ENCODE measurements at places on chromosomes 16 and 17.

DNA sequence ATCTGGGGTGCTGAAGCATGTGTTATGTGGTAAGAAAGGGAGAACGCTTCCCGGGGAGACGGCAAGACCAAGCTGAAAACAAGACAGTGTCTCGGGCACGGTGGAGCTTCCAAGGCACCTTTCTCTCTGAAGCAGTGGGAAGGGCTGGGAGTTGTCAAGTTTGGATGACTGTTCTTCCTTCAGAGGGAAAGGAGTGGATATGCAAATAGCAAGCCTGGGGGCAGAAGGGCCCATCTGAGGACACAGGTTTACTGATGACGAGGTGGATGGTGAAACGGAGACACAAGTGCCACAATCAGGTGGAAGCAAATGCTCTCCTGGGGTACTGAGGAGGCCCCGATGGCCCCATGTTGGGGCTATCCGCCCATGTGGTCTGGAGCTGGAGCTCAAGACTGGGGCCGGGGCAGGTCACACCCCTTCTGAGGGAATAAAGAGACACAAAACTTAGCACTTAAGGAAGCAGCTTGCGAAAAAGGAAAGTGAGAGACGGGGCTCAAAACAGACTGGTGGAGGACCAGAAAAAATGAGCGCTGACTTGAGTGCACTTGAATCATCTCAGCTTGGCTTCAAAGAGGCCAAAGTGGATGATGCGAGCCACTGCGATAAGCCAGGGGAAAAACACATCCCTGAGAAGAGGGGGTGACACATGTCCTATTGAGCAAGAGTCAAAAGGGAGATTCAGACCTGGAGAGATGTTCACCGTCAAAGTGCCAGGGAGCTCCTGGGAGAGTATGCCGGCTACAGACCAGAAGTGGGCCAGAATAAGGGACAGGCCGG, 34.8 kb upstream of the MTSS2 start:
- DNase-seq: no peak

DNA sequence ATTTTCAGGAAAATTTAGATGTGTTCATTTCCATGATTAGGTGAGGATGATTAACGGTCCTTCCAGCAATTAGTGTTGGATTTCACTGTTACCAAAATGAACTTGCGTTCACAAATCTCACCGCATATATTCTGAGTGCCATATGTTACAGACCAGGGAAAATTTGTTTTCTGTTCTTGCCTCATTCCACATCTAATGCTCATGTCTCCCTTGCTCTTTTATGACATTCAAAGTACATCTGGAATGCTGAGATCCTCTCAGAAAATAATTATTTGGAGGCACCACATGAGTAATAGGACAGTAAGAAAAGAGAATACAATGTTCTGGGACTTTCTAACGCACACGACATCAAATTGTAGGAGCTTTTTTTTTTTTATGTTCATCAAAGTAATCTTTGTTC, 406.5 kb downstream of the SHISA9 start:
- DNase-seq: no peak

- DNase-seq: no peak
Measured at GRCh38 chr17:45364531-45365390, 47.9 kb upstream of the MAP3K14 start.

DNA sequence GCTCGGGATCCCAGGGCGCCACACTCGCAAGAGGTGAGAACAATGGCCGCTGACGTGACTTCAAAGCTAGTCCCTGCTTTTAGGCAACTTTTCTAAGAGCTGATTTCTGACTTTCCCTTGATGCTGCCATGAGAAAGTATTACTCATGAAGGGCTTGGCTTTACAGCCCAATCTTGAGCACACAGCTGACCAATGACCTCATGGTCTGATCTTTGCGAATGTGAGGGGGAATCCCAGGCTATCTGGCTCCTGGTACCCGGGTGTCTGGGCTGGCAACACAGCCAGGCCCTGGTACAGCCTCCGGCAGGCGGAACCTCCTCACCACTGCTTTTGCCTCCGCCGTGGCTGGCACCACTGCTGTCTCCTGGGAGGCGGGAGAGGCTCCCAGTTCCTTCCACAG, 17.5 kb downstream of the NDUFAF8 start:
- no peak for DNase-seq

DNA sequence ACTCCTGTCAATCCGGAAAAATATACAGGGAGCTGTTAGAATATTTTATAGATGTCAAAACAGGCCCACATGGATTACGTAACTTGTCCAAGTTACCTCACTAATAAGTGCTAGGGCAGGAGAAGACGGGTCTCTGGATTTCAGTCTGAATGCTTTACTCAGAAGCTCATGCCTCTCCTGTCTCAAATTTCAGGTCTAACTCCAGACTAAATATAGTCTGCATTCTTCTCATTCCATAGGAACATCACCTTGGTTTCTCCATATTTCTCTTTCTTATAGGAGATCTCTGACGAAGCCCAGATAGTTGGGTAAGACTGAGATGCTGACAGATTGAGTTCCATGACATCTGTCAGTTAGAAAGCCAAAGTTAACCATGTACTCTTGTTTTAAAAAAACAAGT, 174.2 kb downstream of the STX8 start:
- no peak for DNase-seq

DNA sequence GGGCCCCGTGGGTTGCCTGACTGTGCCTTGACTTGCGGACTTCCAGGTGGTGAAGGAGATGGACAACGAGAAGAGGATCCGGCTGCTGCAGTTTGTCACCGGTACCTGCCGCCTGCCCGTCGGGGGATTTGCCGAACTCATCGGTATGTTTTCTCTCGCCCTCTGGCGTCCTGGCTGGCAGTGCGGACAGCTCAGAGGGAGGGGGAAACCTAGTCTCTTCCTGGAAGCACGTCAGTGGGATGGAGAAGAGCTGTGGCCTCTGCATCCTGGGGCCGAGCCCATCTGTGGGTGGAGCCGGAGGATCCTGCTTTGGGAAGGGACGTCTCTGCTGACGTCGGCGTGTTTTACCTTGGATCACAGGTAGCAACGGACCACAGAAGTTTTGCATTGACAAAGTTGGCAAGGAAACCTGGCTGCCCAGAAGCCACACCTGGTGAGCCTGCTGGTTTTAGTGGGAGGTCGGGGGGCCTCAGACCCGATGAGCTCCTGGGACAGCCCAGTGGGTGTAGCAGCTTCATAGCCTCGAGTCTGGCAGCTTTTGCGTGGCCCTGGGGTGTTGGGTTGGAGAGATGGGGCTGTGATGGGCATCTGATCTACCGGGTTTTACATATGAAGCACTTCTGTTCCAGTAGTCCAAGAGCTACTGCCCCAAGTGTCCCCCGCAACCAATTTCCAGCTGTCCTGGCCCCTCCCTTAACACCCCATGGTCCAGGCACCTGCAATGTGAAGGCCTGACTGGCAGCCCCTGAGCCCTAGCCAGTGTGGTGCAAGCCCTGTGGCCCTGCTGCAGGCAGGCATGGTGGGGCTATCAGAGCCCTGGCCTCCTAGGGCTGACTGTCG, 11.9 kb upstream of the CLEC18A start:
- peak; percentile 36 for DNase-seq

DNA sequence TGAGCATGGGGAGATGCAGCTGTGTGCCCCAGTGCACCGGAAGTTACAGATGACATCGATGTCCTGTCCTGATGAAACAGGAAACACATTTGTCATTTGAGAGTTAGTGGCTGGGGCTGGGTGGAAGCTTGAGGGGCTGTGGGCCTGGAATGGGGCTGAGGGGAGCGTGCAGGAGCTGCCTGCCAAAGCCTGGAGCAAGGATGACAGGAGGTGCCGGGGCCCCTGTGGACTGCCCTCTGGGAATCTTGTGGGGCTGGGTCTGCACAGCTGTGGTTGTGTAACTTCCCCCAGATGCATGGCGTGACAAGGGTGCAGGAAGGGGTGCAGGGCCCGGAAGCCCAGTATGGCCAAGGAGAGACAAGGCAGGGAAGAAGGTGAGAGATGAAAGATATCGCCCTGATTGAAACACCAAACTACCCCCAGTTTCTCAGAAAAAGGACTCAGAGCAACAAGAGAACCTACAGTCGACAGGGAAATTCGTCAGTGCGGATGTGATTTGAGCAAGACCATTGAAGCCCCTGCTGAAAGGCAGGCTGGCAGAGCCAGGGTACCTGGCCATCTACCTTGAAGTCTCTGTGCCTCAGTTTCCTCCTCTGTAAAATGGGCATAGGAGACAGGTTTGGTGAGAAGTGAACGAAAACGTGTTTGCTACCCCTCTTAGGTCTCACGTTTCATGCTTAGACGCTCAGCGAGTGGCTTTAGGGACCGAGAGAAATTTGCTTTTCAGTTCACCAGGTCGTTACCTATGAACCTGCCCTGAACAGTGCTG, 8.8 kb downstream of the MMP25 start:
- DNase-seq: no peak

DNA sequence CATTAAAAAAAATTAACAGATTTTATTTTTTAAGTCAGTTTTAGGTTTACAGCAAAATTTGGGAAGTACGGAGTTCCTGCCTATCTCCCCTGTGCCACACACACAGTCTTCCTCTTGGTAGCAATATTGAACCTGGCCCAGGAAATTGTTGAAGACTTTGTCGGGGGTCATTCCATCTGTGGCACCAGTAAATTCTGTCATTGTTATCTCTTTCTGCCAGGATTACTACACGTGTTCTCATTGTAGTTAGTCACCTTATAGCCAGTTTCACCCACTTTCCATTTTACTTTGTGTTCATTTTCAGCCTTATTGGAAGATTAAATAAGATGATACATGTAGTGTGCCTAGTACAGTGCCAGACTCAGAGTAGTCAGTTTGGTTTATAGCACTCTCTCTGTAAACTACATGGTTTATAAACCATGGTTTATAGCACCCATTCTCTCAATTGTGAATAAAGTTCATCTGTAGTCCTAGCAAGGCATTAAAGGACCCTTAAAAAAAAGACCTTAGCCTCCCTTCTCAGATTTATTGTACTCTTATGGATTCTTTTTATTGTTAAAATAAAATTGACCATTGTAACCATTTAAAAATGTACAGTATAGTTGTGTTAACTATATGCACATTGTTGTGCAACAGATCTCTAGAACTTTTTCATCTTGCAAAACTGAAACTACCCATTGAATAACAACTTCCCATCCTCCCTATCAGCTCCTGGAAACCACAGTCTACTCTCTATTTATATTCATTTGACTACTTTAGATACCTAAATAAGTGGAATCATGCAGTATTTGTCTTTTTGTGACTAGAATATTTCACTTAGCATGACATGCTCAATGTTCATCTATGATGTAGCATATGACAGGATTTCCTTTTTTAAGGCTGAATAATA, 36.1 kb downstream of the NLK start:
- DNase-seq: no peak

- no peak for DNase-seq
Measured at GRCh38 chr17:57561072-57561861, 183.8 kb downstream of the CCDC182 start.

GRCh38 chr17:50149417-50150353, 792 bp downstream of the PPP1R9B start:
- DNase-seq: peak; percentile 59

- no peak for DNase-seq
Measured at GRCh38 chr17:47949946-47950345, 7.7 kb downstream of the PRR15L start.

DNA sequence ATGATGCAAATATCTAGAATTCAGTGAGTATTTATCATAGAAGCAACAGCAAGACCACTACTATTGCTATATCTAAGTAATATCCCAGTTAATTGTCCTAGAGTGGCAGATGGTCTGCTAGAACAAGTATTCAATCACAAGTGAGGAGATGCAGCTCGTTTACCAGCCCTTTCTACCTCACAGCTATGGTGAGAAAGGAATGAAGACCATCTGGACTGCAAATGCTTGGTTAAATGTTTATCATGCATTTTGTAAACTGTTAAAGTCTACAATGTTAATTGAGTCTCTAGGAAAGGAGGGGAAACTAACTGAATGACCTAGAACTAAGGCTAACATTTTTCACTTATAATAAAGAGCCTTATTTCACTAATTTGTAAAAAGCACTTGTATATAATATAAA, 52.5 kb downstream of the CNOT1 start:
- DNase-seq: no peak

DNA sequence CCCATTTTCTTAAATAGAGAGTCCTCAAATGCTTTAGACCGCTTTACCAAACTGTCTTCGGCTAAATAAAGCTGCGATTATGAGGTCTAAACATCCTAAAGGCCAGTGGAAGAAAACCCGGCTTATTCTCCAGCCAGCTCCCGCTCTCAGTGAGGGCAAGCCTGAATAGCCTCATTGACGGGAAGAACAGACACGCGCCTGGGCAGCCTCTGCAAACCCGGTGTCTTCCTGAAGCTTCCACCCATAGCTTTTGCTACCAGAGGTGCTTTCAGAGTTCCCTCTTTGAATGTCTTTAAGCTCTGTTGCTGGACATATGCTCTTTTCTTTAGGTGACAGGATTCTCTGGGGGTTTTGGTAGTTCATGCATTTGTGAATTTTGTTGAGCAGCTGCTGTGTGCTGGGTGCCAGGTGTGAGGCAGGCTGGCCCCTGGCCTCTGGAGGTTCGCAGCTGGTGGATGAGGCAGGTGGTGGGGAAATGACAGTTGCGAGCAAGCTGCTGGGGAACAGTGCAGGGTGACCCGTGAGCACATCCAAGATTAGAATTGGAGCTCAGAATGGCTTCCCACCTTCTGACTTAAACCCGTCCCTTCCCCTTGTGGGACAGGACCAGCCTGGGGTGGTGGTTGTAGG, 44.7 kb downstream of the CRISPLD2 start:
- peak; percentile 48 for DNase-seq

DNA sequence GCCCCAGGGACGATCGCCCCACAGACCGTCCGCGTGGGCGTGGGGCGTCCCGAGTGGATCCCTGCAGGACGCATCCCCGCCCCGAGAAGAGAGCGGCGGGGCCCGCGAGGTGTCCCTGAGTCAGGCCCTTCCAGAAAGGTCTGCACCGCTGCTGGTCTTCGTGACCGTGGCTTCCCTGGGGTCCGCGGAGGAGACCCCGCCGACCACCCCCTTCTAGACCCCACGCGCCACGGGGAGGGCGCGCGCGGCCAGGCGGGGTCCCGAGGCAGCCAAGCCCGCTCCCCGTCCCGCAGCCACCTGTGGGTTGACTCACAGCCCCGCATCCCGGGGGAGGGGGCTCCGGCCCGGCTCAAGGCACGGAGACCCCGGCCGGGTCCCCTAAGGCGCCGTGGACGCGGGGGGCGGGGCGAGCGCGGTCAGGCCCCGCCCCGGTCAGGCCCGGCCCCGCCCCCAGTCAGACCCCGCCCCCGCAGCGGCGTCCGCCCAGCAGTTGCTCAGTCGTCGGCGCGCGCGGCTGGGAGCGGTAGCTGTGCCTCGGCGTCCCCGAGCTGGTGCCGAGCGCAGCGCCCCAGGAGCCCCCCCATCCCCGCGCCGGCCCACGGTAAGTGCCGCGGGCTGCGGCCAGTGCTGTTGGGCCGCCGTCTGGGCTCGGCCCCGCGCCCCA, at the start of gene BAIAP3:
TSS of gene BAIAP3 (plus strand) at position 497 of the 664 bp plus-strand sequence. CDS start 4,905 bp downstream, outside the sequence.
- DNase-seq: no peak

- no peak for DNase-seq
Measured at GRCh38 chr17:71164561-71164960, 956.3 kb upstream of the SOX9 start.

DNA sequence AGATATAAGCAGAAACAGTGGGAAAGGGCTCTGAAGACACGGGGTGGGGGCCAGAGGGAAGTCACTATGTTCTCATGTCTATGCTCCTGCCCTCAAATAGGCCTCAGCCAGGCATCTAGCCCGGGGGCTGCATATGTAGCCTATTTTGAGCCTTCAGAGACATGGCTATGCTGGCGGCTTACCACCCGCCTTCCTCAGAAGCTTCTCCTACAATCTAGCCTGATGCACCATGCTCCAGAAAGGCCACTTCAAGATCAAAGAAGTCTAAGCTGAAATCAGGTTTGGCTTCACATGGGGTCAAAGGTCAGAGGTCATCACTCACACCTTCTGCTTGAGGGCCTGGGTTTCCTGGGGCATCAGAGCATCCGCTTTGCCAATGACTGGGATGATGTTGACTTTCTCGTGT, 1.6 kb downstream of the SEPTIN1 start:
- no peak for DNase-seq

Measured in left hindlimb (tissue), 1 donor.